ENCODE measurements at places on chromosomes 13 and 19. TPM values are rescaled to one million over a fixed set of nuclear protein-coding genes. Genes with fewer than 3 reads are reported as not detected.

- DNase-seq, result no peak
Observed at GRCh38 chr13:74299721-74300120, 165.5 kb upstream of the KLF12 start.

The C19orf67 gene
- total RNA-seq, result not detected

DNA sequence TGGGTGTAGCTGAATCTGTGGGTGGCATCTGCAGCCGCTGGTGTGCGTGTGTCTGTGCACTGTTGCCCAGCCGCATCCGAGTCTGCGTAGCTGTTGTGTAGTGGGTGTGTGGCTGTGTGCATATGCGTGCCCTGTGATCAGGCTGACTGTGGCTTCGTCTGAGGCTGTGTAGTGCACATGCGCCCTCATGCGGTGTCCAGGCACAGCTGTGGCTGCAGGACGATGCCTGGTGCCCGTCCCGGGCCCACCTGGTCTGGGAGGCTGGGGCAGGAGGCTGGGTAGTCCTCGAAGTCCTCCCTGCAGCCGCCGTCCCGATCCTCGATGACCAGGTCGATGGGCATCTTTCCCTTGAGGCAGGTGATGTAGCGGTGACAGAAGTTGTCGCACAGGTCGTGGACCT, 4.9 kb downstream of the MEIS3 start:
- DNase-seq, result no peak

The CYP4F2 gene
- 2.2 TPM for total RNA-seq

DNA sequence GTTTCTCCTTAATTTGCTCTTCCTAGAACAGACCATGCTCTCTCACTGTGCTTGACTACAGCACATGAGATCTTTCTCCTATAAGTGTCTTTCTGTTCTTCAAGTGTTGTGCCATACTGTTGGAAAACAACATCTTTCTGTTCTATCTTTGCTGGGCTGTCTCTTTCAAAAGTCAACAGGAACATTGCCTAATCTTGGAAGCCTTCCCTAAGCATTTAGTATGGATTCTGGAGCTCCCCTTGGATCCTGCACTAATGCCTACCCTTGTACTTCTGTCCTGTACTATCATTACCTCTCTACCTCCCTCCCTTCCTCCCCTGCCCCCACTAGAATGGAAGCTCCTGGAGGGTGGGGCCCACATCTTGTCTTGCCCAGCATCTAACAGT, 26.8 kb downstream of the STARD13 start:
- DNase-seq, result no peak

GRCh38 chr19:6042776-6043726, 65.1 kb upstream of the RANBP3 start:
- DNase-seq, result peak; percentile 27

The LRRC8E gene
- 8.5 TPM for total RNA-seq

The SIGLEC11 gene
- 0.70 TPM for total RNA-seq

- no peak for DNase-seq
Observed at GRCh38 chr19:508204-509150, 1.2 kb downstream of the TPGS1 start.

The RPL13A gene
- total RNA-seq, result 3,508 TPM

DNA sequence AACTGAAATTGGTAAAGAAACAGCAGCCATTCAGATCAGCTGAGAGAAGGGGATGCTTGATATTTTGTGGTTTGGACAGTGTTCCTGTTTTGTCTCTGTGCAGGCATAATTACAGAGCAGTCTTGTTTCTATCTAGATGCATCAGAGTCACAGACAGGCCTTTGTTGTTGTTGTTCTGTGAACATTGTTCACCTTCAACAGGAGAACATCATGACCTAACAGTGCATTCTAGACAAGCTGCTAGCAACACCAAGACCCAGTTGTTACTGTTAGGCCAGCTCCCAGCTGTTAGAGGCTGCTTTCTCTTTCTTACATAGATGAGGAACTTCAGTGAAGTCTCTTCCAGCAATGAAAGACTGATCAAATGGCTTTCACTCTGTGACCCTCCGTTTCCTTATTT, 8.5 kb upstream of the LSR start:
- DNase-seq, result peak; percentile 15

DNA sequence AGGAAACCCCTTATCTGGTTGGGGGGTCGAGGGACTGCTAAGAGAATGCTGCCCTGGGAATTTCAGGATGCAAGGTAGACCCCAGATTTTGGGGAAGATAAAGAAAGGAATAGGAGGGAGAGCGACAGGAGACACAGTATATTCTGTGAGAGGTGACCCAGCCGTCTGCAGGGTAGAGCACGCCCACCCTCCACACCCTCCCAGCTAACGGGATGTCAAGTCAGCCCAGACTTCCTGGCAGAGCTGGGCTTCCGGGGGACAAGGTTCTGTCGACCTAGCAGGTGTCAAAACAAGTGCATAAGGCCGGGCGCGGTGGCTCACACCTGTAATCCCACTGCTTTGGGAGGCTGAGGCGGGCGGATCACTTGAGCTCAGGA, 695 bp upstream of the PRR36 start:
- no peak for DNase-seq

GRCh38 chr13:74045583-74045982, 88.6 kb downstream of the KLF12 start:
- no peak for DNase-seq

DNA sequence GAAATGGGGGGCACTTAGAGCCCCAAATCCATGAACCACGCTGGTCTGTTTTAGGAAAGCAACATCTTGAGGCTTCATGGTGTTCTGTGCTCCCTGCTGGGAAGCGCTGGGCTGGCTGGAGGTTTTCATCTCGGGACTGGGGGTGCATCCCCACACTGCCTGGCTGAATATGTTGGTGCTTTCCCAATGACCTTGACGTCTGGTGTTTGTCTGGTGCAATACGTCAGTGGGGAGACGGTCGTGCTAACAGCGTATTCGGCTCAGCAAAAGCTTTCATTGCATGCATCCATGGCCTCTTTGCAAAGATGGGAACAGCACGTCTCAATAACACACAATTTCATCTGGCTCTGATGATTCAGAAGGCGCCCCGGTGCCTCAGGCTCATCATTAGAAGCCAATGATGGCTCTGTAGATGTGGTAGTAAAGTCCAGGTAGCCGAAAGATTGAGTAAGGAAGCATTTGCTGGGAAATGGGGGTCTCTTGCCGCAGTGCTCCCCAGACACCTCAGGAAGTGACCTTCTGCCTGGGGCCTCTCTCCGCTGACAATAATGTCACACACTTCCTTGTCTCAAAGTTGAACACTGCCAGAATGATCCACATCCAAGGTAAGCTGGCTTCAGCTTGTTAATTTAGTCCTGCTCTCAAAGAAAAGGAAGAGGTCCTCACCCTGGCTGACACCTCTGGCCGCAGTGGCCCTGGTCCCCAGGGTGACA, 97.7 kb downstream of the ING1 start:
- no peak for DNase-seq

All from ureter (tissue), 1 donor.